ENCODE measurements at places on chromosomes 16 and 17.

- DNase-seq, result no peak
Measured at GRCh38 chr16:87692176-87692575, 73.6 kb downstream of the KLHDC4 start.

GRCh38 chr17:60303406-60304099, 88.4 kb downstream of the USP32 start:
- no peak for DNase-seq

DNA sequence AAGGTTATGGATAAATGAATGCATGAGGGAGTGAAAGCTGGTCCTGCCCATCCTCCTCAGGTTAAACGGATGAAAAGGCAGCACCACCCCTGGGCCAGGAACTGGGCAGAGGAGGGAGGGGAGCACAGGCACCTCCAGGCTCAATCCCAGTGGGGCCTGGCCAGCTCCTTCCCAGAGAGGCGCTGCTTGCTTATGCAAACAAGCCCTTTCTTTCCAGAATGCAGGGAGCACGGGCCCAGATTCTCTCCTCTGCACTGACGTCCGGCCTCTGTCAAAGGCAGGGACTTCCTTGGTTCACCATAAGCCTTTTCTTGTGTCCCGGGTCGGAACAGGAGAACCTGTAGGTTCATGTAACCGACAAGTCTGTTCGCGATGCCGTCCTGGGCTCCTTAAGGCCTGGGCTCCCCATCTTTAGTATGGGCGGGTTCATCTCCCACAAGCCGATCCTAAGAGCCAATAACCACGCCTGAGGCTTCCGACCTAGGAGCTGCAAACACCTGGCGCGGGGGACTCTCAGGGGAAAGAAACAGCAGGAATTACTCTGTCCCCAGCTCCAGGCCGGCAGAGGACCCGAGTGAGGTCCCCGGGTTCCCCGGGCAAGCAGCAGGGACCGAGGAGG, 16.3 kb downstream of the ENPP7 start:
- DNase-seq, result peak; percentile 31

DNA sequence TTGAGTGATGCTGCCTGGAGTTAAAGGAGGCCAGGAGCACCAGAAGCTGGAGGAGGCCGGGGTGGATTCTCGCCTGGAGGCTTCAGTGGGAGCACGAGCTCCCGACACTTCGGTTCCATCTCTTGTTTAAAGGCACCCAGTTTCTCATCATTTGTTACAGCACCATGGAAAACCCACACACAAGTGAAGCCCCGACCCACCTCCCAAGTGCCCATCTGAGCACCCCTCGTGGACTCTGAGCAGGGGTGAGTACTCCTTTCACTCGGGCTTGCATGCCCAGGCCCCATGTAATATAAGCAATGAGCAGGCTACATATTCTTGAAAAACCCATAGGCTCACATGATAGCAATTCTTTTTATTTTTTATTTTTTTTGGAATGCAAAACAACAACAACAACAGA, 196.9 kb upstream of the MAF start:
- no peak for DNase-seq

GRCh38 chr16:54359555-54359954, 73.0 kb upstream of the IRX3 start:
- no peak for DNase-seq

DNA sequence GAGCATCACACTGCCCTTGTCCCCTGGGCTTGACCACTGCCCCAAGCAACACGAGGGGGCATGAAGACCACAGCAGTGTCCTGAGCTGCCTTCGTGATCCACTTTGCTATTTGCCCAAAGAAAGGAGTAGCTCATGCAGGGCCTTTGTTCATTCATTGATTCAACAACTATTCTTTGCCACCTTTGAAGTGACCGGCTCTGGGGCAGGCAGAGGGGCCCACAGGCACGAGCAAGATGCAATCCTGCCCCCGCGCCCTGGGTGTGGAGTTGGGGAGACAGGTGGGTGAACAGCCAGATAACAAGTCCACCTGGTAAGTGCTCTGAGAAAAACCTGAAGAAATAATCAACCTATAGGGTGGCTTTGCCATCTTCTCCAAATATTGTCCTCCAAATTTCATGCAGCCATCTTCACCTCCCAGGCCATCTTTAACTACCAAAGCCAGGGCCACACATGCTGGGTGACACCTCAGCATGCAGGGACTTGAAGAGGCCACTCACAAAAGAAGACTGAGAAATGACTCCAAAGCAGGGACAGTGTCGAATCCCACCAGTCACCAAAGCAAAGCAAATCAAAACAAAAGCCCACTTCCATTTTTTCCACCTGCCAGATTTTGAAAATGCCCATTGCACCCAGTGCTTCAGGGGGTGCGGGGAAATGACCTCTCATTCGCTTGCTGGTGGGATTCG, 18.2 kb upstream of the RBFOX3 start:
- peak; percentile 1 for DNase-seq

- no peak for DNase-seq
Measured at GRCh38 chr17:9363440-9364350, 211.9 kb downstream of the STX8 start.

DNA sequence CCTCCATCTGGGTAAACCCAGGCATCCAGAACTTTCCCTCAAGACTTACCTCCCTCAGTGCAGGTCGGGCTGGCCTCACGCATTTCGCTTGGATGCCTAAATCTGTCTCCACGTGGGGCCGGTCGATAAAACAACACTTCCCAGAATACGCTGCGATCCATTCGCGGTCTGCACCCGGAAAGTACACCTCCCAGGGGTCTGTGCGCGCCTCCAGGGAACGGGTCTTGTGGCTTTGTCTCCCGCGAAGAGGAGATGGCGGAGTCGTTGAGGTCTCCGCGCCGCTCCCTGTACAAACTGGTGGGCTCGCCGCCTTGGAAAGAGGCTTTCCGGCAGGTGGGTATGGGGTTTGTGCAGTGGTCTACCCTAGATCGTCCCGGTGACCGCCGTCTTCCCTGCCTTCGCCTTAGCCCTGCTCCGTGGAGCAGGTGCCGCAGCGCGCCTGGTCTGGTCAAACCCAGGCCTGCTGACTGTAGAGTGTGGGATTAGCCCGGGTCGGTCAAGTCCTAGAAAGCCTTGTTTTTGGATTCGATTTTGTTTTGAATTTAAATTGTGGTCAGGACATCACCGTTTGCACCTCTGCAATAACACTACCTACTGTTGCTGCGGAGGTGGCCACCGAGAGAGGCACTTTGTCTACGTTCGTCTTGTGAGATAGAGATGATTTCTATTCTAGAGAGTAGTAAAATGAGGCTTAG, at the start of gene RPAIN:
Gene RPAIN, plus strand, starts transcription at position 224 of the 695 bp plus-strand sequence. Its CDS starts 29 bp downstream, at position 253.
- DNase-seq, result peak; percentile 87

DNA sequence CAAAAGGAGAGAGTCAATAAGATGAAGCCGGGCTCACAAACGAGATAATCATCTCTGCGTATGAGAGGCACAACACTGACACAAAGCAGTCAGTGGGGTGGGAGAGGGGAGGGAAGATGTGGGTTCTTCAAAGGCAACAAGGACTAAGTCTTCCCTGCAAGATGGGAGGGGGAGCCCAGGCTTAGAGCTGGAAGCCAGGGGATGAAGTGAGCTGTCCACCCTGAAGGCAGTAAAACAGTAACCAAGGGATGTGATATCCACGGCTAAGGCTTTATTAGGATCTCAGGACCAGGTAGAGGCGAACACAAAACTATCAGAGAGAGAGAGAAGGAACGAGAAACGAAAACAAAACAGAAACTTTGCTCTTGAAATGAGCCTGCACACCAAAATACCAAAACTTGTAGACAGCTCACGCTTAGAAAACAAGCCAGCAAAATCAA, 115.9 kb downstream of the DYNLRB2 start:
- DNase-seq, result no peak

DNA sequence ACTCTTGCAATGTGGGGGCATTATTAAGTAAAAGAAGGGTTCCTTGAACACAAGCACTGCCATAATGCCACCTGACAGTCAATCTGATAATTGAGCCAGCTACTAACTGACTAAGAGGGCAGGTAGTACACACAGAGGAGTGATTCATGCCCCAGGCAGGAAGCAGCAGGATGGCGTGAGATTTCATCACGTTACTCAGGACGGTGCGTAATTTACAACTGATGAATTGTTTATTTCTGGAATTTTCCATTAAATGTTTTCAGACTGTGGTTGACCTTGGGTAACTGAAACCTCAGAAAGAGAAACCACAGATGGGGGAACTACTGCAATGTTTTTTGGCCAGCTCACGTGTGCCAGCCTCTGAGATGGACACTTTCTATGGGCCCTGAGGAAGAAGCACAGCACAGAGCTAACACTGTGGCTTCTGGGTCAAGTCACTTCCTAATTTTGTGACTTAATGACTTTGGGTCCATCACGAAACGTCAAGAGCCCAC, 46.7 kb downstream of the C17orf67 start:
- no peak for DNase-seq

DNA sequence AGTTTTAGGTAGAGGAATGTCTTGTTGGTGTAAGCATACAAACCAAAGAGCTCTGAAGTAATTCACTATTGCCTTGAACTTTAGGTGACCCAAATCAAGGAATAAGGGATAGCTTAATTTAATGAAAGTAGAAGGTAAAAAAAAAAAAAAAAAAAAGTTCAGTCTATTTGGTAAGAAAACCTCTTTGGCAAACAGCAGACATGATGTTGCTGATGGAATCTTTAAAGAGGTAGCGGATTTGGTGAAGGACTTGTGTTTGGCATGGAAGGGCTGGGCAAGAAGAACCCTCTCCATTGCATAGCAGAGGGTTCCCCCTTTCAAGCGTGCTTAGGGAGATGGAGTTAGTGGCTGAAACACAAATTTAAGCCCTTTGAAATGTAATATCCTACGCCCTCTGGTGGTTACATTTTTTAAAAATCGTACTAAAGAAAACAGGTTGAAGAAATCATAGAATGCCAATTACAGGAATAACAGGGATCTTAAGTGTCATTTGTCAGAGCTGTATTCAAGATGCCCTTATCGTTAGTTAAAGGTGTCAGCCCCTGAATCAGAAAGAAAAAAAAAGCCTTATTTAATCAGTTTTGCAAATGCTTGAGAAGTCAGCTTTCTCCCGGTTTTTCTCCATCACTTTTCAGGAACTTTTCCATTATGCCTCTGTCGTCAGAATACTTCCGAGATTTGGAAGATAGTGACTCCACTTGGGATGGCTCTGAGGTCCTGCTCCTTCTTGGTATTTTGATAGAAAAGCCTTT, 383.1 kb downstream of the KCNJ2 start:
- peak; percentile 70 for DNase-seq

DNA sequence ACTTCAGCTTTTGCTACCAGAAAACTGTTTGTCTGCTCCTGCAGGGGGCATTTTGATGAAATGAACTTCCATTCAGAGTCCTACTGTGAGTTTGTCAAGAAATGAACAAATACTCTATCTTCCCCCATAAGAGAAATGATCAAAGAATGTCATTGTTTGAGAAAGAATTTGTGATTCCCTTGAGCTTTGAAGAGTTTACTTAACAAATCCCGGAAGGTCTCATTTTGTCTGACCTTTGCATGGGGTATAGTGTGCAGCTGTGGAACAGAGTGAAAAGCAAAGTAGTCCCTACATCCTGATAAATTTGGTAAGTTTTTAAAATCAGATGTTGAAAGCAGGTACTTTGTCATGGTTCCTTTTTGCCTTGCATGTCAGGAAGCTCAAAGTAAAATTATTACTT, 178.0 kb downstream of the ABCC12 start:
- no peak for DNase-seq

- DNase-seq, result peak; percentile 81
Measured at GRCh38 chr16:81035975-81036750, 521 bp downstream of the ATMIN start.

- DNase-seq, result no peak
Measured at GRCh38 chr17:61387511-61388305, 11.9 kb upstream of the TBX2 start.

- DNase-seq, result no peak
Measured at GRCh38 chr17:54983260-54983659, 14.7 kb downstream of the STXBP4 start.

DNA sequence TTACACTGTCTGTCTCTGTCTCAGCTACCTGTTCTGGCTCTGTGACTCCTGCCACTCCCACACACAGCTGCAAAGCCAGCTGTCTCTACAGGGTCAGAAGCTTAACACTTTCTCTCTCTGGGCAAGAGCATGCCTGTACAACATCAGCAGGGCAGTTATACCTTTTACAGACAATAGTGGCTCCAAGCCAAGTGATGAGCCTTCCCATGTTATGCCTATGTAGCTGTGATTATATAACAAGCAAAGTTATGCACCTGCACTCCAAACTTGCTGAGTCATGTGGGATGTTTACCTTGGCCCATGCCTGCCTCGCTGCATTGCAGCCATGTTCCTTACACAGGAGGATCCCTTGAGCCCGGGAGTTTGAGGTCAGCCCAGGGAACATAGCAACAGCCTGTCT, 31.8 kb upstream of the APPBP2 start:
- DNase-seq, result no peak

GRCh38 chr16:68590201-68590994, 51.3 kb downstream of the ZFP90 start:
- peak; percentile 93 for DNase-seq

GRCh38 chr16:50626868-50627267, 54.2 kb downstream of the SNX20 start:
- no peak for DNase-seq

DNA sequence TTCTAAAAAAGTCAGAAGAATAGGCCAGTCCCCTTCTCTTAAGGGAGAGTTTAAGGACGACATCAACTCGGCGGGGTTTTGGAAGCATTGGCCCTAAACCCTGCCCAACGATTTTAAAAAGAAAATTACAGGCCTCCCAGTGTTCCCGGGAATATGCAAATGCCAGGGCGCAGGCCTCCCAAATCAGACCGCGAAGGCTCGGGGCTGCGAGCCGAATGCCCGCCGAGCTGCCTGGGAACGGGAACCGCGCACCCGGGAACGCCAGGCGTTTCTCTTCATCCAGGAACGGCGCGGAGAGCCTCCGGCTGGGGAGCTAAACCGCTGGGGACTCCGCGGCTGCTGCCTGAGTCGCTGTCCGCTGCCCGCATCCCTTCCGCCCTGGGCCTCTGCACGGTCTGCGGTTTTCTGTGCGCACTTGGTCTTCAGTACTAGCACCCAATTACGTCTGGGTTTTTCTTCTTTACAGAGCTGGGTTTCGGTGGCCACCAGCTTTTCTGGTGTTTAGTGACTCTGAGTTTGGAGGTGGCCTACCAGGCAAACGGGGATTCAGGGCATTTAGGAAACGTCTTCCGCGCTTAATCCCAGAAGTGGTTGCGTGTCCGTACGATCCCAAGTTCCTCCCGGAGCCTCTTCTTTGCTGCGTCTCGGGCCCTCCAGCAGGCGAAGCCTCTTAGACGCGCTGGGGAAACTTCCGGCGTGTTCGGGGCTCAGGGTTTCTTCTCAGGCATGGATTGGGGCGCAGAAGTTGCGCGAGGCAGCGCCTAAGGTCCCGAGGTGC, 5.7 kb downstream of the IRX5 start:
- no peak for DNase-seq
